Mammary epithelial cell (primary cell): ENCODE measurements at places on chromosomes 16 and 17.

- DNase-seq = peak; percentile 45
Measured at GRCh38 chr17:68627956-68628575, 26.9 kb upstream of the FAM20A start.

DNA sequence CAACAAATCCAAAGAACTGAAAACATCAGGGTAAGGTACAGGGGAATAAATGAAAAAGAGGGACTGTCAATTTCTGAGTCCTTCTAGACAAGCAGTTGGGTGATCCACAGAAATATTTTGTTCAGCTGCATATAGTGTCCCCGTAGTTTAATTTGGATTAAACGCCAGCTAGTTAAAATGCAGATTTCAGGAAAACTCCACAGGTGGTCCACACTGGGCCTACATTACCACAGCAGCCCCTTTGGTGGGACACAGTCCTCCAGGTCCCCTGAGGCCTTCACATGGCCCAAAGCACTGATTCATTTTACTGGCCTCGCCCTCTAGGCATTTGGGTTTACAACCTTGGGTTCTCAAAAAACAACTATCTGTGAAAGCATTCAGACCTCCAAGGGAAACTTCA, 4.6 kb downstream of the ARHGAP17 start:
- no peak for DNase-seq

DNA sequence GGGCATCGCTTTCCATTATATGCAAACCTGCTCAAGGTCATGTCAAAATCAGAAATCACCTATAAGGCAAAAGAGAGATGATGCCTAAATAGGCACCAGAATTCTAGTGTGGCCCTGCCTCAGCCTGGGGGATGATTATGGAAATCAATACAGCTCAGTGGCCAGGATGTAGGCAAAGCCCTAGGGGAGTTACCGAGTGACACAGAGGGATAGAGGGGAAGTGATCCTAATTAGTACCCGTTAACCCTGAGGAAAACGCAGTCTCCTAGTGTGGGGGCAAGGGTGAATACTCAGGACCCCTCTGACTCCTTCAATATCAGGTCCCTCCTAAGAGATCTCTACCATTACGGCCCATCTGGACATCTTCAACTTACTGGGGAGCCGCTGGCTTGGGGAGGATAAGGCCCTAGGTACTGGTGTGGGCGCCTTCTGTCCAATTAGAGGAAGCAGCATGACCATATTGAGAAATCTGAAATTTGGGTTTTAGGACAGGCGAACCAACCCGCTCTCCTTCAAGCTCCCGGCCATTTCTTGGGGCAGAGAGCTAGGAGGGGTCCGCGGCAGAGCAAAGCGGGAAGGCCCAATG, 725 bp downstream of the NT5C3B start:
- peak; percentile 5 for DNase-seq

GRCh38 chr16:86396901-86397311, 113.4 kb upstream of the FOXF1 start:
- DNase-seq = peak; percentile 80

DNA sequence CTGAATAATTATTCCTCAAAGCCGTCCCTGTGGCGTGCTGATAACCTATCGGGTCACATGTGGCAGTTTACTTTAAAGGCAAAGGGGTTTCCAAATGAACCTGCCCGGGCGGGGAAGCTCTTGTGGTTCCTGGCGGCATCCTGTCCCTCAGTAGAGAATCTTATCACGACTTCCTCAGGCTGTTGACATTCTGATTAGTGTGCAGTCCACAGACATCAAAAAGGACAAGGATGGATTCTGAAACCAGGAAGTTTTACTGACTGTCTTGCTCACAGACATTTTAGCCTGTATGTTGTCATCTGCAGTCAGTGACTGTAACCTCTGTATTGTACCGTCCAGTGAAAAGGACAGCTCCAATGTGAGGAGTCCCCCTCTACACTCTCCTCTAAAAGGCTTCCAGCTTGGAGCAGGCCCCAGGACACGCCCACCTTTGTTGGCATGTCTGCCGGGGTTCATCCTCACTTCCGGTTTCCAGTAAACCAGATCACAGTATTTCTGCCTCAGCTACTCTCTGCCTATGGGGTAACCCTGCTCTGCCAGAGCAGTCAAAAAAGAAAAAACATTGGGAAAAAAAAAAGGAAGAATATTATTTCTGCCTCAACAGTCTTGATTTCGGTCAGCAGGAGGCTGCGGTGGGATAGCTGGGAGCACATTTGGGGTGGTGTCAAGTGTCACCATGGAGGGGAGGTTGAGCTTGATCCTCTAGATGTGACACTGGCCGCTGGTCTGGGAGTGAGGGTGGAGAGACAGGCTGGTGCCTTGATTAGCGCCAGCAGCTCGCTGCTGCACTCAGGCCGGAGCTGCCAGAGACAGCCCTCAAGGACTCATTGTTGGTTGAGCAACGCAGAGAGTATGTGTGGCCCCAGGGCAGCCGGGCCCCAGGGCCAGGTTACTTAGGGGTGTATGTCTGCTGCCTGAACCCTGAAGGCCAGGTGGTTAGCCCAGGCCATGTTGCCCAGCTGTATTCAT, 89.0 kb upstream of the DNAH17 start:
- no peak for DNase-seq

DNA sequence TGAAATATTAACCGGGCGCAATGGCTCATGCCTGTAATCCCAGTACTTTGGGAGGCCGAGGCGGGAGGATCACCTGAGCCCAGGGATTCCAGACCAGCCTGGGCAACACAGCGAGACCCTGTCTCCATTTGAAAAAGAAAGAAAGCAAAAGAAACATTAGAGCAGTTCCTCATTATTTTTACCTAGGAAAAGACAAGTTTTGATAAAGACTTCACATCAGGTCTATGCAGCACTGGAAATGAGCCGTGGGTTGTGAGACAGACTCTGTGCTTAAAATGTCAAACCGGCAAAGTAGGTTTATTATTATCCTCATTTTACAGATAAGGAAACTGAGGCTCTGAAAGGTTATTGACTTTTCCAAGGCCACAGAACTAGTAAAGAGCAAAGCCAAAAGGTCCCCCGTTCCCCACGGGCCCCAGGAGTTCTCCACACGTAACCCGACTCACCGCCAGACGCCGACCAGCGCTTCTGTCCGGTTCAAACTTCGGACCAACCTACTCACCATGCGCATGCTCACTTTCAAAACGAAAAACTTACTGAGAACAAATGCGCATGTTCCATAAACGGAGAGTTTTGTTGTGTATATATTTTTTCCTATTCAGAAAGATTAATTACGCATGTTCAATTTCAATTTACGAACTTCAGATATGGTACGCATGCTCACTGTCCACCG, 356 bp downstream of the TUBD1 start:
- DNase-seq = peak; percentile 98

GRCh38 chr17:38857271-38857670, 3.8 kb upstream of the RPL23 start:
- DNase-seq = peak; percentile 34
